ENCODE measurements at places on chromosomes 3 and 15.

DNA sequence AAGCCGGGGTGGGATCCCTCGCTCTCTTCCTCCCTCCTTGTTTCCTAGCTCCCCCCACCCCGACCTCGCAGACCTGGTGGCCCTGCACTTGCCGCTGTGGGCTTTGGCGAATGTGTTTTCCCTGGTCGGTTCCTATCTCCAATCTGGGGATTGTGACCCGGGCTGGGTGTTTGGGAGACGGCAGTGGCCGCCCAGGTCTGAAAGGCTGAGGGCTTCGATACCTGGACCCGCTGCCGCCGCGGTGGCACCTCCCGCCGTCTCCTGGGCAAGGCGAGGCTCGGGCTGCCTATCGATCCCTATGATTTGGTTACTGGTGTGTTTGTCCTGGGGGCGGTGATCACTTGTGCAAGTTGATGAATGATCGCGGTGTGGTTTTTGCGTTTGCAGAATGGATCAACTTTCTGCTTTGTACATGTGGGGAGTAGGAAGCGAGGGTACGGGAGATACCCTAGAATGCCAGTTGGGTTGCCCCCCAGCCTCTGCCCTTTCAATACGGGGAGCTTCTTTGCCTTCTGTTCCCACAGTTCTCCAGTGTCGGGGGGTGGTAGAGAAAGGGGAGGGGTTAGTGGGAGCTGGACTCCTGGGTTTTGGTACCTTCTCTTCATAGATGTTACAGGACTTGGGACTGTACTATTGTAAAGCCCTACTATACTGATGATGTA lies 3.0 kb downstream of the BBX start:
- no peak for DNase-seq

DNA sequence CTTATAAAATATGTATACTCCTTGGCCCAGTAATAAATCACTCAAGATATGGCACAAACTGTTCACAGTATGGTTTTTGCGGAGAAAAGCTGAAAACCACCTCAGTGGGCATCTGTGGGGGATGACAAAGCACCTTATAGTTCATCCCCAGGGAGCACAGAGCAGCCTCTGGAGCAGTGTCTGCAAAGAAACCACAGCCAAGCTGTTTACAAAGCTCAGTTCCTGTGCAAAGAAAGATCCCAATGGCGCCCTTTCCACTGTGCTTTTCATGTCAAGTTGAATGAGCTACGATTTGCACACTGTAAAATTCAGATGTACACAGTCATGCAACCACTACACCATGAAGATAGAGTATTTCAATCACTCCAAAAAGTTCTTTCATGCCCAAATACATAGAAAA lies 2.5 kb upstream of the EFCC1 start:
- DNase-seq = no peak

DNA sequence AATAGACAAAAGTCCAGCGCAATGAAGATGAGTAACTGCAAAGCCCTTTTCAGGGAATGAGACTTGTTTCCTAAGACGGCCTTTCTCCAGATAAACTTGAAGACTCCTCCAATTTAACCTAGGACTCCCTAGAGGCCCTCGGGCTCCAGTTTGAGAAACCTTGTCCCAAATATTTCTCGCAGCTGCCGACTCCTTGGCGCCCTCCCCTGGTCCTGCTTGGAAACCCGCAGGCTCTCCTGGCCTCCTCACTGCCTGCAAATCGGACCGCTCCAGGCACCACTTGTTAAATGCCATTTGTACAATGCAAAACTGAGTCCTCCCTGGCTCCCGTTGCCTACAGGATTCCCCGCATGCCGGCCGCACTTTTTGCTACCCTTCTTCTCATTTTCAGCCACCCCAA lies 36.8 kb downstream of the MUC4 start:
- DNase-seq = no peak

GRCh38 chr15:37731146-37731746 lies 203.2 kb upstream of the TMCO5A start:
- DNase-seq = no peak

Measured in caudate nucleus (tissue), 63 donors.